ENCODE measurements at places on chromosomes 11 and 22.

GRCh38 chr22:44442851-44443595 lies 55.0 kb downstream of the RTL6 start:
- DNase-seq, result no peak

DNA sequence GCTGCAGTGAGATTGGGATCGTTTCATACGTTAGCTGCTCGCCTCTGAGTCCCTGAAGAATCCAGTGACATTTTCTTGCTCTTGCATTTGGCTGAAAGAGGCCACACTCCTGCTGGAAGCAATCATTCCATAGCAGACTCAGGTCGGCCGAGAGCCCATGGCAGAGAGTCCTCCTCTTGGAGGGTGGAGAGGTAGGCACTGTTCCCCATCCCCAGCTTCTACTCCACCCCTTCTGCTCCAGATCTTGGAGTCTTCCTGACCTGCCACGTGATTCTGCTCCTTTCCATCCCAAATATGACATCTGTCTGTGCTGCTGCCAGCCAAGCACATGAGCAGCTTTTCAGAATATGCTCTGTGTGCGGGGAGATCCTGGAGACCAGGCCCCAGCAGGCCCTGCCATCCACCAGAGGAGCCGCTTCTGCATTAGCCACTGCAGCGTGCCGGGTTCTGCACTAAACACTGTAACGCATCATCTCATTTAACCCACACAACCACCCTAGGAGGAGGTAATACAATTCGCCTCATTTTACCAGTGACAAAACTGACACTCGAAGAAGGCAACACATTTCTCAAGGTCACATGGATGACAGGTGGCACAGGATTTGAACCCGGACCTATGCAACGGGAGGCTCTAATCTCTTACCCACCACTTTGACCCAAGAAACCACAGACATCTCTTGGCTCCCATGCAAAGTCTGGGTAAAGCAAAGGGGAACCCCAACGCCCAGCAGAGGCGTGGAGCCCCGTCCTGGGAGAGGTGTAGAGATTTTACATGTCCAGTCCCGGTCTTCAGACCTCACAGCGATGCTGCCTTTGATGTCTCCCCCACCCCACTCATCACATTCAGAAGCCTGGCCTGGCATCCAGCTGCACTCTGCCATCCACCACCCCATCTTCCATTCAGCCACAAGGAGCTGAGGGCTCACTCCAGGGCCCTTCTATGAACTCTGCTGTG lies 78.8 kb downstream of the FEZ1 start:
- DNase-seq, result no peak

- DNase-seq, result no peak
Observed at GRCh38 chr11:61150706-61151544, 10.3 kb downstream of the VPS37C start.

DNA sequence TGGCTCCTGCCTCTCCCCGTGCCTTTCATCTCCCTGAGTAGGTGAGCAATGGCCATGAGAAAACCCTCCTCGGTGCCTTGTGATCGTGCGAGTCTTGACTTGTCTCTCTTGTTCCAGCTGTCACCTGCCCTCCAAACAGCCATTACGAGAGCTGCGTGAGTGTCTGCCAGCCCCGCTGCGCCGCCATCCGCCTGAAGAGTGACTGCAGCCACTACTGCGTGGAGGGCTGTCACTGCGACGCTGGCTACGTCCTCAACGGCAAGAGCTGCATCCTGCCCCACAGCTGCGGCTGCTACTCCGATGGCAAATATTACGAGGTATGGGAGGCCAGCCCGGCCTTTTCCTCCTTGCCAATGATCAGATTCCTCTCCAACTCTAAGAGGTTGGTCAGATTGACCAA lies 51.7 kb downstream of the TECTA start:
- no peak for DNase-seq

DNA sequence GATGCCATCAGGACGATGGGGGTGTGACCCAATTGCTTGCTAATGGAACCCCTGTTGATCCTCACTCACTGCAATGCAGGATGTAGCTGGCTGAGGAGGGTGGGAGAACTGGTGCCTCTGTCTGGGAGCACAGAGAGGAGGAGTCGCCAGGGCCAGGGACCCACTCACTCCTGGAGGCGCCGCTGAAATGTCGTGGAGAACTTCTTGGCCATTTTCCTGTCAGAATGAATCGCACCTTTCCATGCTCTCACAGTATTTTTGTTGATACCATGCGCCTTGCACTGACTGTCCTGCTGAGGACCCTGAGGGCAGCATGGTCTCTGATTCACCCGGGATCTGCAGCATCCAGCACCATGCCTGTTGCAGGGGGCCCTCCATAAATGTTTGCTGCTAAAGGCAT lies 211.4 kb downstream of the DSCAML1 start:
- DNase-seq, result no peak

GRCh38 chr11:75823946-75824345 lies 8.9 kb downstream of the UVRAG start:
- DNase-seq, result no peak

DNA sequence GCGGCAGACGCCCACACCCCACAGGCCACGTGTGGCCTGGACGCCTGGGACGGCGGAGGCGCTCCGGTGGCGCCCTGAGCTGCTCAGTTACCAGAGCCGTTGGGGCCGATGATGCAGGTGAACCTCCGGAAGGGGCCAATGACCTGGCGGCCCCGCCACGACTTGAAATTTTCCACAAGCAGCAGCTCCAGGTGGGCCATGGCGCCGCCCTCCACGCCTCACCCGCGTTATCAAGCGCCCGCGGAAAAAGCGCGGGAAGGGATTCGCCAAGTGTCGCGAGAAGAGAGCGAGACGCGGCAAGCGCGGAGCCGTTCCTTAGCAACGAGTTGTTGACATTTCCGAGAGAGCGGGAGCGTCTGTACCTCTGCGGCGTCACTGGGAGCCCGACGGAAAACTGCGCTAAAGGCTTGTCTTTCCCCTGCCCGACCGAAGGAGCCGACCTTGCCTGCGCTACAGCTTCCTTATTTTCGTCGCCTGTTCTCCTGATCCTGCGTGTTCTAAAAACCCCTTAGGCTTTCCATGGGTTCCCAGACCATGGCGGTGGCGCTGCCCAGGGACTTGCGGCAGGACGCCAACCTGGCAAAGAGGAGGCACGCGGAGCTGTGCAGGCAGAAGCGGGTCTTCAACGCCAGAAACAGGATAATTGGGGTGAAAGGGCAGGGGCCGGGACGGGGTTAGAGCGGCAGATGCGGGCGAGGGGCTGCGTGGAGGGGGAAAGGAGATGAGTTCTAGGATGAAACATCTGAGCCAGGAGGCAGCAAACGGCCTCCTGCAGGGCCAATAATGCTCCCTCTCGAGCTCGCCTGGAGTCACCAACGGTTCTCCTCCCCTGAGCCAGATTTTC lies at the start of the genes RIBC2 and SMC1B:
TSS of gene RIBC2 (plus strand) at position 326 of the 844 bp plus-strand sequence. CDS start at position 520, 194 bp downstream.
TSS of gene SMC1B (minus strand) at position 232 of the 844 bp plus-strand sequence. CDS start at position 200, 32 bp downstream.
- peak; percentile 82 for DNase-seq

- DNase-seq, result no peak
Observed at GRCh38 chr22:50229370-50229769, 15.5 kb downstream of the TUBGCP6 start.

- DNase-seq, result no peak
Observed at GRCh38 chr22:37279331-37280181, 2.8 kb upstream of the CYTH4 start.

- no peak for DNase-seq
Observed at GRCh38 chr11:116861539-116861938, 24.1 kb upstream of the APOA1 start.

- DNase-seq, result no peak
Observed at GRCh38 chr22:44848296-44848741, 95.9 kb downstream of the ARHGAP8 start.

DNA sequence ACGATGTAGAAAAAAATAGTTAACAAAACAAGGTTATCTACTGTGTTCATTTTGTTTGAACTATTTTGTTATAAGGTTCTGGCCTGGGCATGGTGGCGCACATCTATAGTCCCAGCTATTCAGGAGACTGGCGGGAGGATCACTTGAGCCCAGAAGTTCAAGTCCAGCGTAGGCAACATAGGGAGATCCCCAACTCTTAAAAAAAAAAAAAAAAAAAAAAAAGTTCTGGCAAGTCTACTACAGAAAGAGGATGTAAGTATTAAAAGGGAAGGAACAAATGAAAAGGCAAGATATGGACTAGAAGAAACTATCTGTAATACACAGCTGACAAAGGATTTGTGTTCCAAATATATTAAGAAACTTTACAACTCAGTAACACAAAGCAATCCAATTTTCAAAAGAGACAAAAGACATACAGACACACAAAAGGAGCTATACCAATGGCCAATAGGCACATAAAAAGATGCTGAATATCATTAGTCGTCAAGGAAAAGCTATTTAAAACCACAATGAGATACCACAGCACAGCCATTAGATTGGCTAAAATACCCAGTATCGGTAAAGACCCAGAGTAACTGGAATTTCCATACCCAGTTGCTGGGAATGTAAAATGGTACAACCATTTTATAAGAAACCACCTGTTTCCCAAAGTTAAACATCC lies 27.4 kb downstream of the RRAS2 start:
- DNase-seq, result no peak

- DNase-seq, result no peak
Observed at GRCh38 chr11:35173616-35174566, 34.9 kb downstream of the CD44 start.

DNA sequence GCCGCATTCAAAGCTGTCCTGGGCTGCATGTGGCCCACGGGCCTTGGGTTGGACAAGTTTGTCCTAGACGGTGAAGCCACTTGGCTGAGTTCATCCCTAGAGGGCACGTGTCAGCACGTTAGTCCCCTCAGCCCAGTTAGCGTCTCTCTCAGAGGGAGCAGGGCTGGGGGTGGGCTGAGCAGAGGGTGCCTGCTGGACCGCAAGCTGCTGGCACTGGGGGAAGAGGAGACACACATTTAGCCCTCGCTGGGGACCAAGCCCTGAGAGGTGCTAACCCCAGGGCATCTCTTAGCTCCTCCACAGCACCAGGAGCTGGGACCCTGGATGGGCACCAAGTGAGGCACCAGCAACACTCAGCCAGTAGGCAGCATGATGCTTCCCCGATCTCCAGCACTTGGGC lies 107.0 kb downstream of the SHANK2 start:
- no peak for DNase-seq

- DNase-seq, result no peak
Observed at GRCh38 chr11:45661439-45662055, 3.9 kb downstream of the CHST1 start.

DNA sequence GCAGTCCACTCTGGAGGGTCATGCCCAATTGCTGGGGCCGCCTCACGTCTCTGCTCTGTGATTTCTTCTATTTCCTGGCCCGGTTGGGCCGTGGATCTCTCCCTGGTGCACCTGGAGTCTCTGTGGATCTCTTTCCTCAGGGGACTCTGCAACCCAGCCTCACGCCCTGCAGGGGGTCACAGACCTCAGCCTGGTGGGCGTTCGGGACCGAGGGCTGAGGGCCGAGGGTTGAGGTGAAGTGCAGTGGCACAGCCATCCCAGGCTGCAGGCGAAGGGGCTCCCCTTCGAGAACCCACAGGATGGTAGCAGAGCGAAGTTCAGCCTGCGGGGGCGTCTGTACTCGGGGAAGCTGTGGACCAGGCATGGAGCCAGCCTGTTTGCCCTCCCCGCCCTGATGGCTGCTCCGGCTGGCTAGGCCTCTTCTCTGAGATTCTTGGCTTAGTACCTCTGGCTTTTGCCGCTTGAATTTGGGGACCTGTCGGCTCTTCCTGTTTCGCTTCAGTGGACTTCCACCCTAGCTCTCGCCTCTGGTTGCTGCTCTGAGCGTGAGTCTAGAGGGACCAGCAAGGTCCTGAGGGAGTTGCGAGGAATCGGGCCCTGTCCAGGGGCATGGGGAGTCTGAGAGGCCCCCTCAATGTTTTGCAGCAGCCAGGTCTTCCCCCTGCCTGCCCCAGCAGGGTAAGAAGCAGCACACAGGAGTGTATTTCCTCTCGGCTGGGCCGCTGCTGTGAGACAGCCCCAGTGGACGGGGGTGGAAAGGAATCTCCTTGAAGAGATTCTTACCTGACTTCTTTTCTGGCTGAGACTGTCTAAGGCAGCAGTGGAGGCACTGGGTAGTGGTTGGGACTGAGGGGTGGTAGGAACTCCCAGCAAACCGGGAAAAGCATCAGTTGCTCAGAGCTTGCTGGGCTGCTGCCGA lies 140.8 kb downstream of the TBC1D22A start:
- no peak for DNase-seq

DNA sequence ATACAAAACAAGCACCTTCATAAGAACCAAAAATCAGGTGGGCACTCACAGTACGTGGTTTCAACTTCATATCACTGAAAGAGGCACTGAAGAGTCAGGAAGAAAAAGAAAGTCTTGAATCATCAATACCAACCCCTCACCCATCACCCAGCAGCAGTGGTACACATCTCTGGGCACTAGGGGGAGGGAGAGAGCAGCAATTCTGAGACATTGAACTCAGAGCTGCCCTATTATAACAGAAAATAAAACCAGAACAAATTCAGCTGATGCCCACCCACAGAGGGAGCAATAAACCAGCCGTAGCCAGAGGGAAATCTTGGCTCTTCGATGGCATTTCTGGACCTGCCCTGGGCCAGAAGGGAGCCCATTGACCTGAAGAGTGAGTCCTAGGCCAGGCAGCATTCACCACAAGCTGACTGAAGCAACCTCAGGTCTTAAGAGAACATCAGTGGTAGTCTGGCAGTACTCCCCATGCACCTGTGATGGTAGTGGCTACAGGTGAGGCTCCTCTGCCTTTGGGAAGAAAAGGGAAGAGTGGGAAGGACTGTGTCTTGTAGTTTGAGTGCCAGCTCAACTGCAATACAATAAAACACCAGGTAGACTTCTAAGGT lies 42.2 kb upstream of the FAM181B start:
- DNase-seq, result peak; percentile 9

DNA sequence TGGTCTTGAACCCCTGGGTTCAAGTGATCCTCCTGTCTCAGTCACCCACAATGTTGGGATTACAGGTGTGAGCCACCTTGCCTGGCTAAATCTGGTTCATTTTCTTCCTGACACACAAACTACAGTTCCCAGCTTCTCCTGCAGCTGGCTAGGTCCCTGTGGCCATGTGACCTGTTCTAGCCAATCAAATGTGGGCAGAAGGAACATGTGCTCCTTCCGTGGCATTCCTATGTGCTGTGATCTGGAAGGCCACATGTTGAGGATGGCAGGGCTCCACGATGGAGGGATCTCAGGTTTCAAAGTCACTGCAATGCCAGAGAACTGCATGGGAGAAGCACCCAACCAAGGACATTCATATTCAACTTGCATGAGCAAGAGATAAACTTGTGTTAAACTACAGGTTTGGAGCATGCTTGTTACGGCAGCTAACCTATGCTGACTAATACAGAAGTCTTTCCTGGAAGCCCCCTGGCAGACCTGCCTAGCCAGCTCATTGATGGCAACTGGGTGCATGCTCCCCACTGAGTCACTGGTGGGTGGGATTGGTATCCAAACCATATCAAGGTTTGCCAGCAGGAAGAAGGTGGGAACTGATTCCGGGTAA lies 86.0 kb downstream of the RPS6KA4 start:
- DNase-seq, result no peak

- DNase-seq, result no peak
Observed at GRCh38 chr11:83046621-83047172, 25.0 kb downstream of the RAB30 start.

DNA sequence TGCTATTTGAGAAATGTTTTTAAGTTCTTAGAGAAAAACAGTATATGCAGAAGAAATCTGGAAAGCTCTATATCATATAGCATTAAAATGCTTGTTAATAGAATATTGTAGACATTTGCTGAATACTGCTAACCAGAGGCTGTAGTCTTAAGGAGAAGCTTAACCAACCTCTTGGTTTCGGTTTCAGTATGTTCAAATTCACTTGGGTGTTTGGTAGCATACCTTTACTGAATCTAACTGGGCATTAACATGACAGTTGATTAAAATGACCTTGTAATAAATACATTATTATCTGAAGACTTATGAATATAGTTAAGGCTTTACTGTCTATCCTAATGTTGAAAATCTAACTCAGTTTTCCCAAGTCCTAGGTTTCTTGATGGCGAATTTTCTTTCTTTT lies 5.4 kb downstream of the PCF11 start:
- no peak for DNase-seq

All from activated CD4-positive, alpha-beta T cell treated with anti-CD3 and anti-CD28 coated beads, Interleukin-2, amount 50 U/mL, for 1 hour (primary cell).